ENCODE measurements at places on chromosomes 13 and 19. TPM values are rescaled to one million over a fixed set of nuclear protein-coding genes. Genes with fewer than 3 reads are reported as not detected.

The OXGR1 gene
- 2.1 TPM for total RNA-seq

DNA sequence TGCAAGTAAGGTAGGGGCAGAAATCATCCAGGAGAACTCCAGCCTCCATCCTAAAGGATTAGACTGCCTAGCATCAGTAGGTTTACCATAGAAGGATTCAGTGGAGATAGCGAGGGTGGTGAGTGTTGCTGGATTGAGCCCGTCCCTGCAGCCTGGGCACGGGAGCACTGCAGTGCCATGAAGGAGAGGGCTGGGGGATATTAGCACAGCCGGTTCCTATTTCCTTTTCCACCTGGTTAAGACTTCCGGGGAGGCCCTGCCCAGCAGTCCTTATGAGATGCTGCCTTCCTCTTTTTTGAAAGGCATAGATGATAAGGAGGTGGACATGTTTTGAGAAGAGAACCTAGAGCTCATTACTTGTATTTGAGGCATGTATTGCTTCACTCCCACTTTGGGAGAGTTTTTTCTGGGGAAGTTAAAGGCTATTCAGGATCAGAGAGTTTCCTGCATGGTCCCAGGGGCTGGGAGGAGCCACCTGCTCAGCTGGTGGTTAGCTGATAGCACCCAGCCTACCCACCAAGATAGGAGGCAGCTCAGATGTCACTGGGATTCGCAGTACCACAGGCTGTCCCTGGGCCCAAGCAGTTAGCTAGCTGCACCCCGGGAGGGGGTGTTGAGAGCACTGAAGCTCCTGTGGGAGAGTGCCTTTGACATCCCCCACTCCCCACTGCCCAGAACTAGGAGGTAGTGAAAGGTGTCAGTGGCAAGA, 17.2 kb downstream of the ACTN4 start:
- no peak for DNase-seq
- H3K27ac ChIP-seq = peak overlapping the region; percentile 95
- no peaks in the 10 kb centered on the region for H3K36me3 ChIP-seq
- no peaks in the 10 kb centered on the region for H3K27me3 ChIP-seq

DNA sequence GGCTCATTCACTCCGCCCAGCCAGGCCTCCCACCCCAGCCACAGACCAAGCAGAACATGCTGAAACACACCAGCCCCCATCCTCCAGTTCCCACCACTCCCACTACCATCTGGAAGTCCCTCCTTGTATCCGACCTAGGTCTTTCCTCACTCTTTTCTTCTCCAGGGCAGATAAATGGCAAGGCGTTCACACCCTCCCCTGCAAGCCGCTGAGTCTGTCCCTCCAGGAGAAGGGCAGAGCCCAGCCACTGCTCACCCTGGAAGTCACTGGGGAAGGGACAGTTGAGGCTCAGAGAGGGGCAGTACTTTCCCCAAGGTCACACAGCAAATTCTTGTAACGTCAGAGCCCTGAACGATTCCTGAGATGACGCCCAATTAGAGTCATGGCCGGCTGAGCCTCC, 45.5 kb upstream of the NFIC start:
- no peaks in the 10 kb centered on the region for H3K27me3 ChIP-seq
- H3K4me1 ChIP-seq = no peaks in the 10 kb centered on the region
- H3K4me3 ChIP-seq = no peak overlapping the region

The COL4A2 gene
- 111 TPM for total RNA-seq

GRCh38 chr13:53447863-53448262, 419.2 kb downstream of the OLFM4 start:
- no peaks in the 10 kb centered on the region for H3K36me3 ChIP-seq
- no peaks in the 10 kb centered on the region for H3K4me1 ChIP-seq
- no peak for DNase-seq
- H3K27me3 ChIP-seq = no peaks in the 10 kb centered on the region

GRCh38 chr13:81394640-81395039, 1053.7 kb upstream of the SPRY2 start:
- H3K36me3 ChIP-seq = no peaks in the 10 kb centered on the region
- no peak overlapping the region for H3K4me3 ChIP-seq
- H3K27me3 ChIP-seq = no peaks in the 10 kb centered on the region
- H3K4me1 ChIP-seq = no peaks in the 10 kb centered on the region
- no peak for DNase-seq
- H3K27ac ChIP-seq = peak overlapping the region; percentile 63

GRCh38 chr13:39091586-39091985, 53.3 kb downstream of the NHLRC3 start:
- no peaks in the 10 kb centered on the region for H3K27me3 ChIP-seq
- no peaks in the 10 kb centered on the region for H3K4me1 ChIP-seq
- no peak overlapping the region for H3K27ac ChIP-seq
- no peak overlapping the region for H3K4me3 ChIP-seq
- DNase-seq = no peak
- H3K36me3 ChIP-seq = no peaks in the 10 kb centered on the region

Data from colonic mucosa (tissue), 4 donors.